Smooth muscle cell of the pulmonary artery (primary cell): ENCODE measurements at places on chromosomes 13 and 19. TPM values are rescaled to one million over a fixed set of nuclear protein-coding genes. Genes with fewer than 3 reads are reported as not detected.

The APLP1 gene
- 23.2 and 28.9 TPM in 2 replicates for total RNA-seq

The SIGLEC6 gene
- total RNA-seq, result not detected in 2 replicates

The ADGRL1 gene
- total RNA-seq, result 5.9 TPM in 2 replicates

The NPAS1 gene
- 0.79 and 1.7 TPM in 2 replicates for total RNA-seq

The CEACAM1 gene
- total RNA-seq, result not detected in 2 replicates

The C1QTNF9B gene
- not detected in 2 replicates for total RNA-seq

The ZNF132 gene
- 10.6 and 11.7 TPM in 2 replicates for total RNA-seq

The CXCL17 gene
- not detected in 2 replicates for total RNA-seq

The UNC13A gene
- 5.4 and 6.5 TPM in 2 replicates for total RNA-seq

The ODAD3 gene
- 0.23 and 0.26 TPM in 2 replicates for total RNA-seq

The SYNGR4 gene
- total RNA-seq, result not detected in 2 replicates

The IGFL1 gene
- total RNA-seq, result not detected in 2 replicates

The WTIP gene
- 53.9 and 58.2 TPM in 2 replicates for total RNA-seq

The ZC3H4 gene
- 10.4 and 13.3 TPM in 2 replicates for total RNA-seq

The LGALS7B gene
- not detected in 2 replicates for total RNA-seq

The NKG7 gene
- not detected in 2 replicates for total RNA-seq

The BBC3 gene
- 10.5 and 14.8 TPM in 2 replicates for total RNA-seq

The CD70 gene
- total RNA-seq, result not detected in 2 replicates

The ZNF99 gene
- total RNA-seq, result not detected in 2 replicates

The FOXO1 gene
- 3.8 and 5.5 TPM in 2 replicates for total RNA-seq

The CBLC gene
- 0.07 TPM in 1 of 2 replicates, not detected in the other for total RNA-seq

The HPN gene
- 0.07 TPM in 1 of 2 replicates, not detected in the other for total RNA-seq

The KCNC3 gene
- total RNA-seq, result 0.46 and 0.53 TPM in 2 replicates

The NXNL1 gene
- not detected in 2 replicates for total RNA-seq

The CYP4F2 gene
- total RNA-seq, result not detected in 2 replicates

The LRG1 gene
- not detected in 2 replicates for total RNA-seq

The FPR1 gene
- 0.20 TPM in 1 of 2 replicates, not detected in the other for total RNA-seq

The MFSD12 gene
- total RNA-seq, result 108 and 163 TPM in 2 replicates

The BSPH1 gene
- not detected in 2 replicates for total RNA-seq

The PRKCG gene
- 0.07 TPM in 1 of 2 replicates, not detected in the other for total RNA-seq

The IZUMO2 gene
- not detected in 2 replicates for total RNA-seq

The RAB3A gene
- 8.6 and 10.4 TPM in 2 replicates for total RNA-seq

The ZSWIM9 gene
- total RNA-seq, result 5.3 and 6.9 TPM in 2 replicates

The KASH5 gene
- not detected in 2 replicates for total RNA-seq

The WASF3 gene
- 17.1 and 17.8 TPM in 2 replicates for total RNA-seq

The TSHZ3 gene
- 9.0 and 14.7 TPM in 2 replicates for total RNA-seq

The SERTAD3 gene
- 16.7 and 17.2 TPM in 2 replicates for total RNA-seq

The KLK15 gene
- not detected in 2 replicates for total RNA-seq
